HEK293T (cell line): ENCODE measurements at places on chromosomes 13 and 19.

DNA sequence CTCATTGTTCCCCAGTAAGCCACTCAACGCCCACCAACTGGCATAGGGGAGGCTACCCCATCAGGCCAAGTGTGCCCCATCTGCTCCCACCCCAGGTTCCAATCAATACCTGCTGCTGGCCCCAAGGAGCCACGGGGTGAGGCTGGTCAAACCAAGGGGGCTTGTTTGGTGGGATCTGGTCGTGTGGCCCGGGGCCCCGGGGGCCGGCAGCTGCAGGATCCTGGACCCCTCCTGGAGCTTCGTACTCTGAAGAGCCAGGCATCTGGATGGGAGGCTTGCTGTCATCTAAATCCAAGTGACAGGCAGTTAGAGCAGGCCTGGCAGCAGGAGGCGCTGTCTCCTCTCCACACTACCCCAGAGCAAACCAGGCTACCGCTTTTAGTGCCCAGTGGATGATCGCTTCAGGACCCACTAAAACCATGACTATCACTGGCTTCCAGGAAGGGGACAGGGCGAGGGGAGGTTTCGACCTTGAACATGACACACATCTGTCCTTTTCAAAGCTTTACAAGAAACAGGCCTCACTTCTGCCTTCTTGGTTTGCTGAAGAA, 14.2 kb downstream of the CHERP start:
- DNase-seq, result peak; percentile 69

DNA sequence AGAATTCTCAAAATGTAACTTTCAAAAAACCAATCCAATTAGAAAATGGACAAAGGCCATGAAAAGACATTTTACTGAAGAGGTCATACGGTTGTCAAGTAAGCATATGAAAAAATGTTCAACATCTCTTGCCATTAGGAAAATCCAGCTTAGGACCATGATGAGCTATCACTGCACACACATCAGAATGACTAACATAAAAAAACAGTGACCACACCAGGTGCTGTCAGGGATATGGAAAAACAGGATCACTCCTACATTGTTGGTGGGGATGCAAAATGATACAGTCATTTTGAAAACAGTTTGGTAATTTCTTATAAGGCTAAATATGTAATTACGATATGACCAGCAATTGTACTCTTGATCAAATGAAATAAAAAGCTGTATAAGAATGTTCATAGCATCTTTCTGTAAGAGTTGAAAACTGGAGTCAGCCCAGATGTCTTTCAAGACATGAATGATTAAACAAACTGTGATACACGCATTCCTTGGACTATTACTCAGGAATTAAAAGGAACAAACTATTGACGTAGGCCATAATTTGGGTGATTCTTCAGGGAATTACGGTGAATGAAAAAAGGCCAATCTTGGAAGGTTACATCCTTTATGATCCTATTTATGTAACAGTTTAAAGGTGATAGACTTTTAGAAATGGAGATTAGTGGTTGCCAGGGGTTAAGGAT, 26.9 kb upstream of the RCBTB2 start:
- no peak for DNase-seq

DNA sequence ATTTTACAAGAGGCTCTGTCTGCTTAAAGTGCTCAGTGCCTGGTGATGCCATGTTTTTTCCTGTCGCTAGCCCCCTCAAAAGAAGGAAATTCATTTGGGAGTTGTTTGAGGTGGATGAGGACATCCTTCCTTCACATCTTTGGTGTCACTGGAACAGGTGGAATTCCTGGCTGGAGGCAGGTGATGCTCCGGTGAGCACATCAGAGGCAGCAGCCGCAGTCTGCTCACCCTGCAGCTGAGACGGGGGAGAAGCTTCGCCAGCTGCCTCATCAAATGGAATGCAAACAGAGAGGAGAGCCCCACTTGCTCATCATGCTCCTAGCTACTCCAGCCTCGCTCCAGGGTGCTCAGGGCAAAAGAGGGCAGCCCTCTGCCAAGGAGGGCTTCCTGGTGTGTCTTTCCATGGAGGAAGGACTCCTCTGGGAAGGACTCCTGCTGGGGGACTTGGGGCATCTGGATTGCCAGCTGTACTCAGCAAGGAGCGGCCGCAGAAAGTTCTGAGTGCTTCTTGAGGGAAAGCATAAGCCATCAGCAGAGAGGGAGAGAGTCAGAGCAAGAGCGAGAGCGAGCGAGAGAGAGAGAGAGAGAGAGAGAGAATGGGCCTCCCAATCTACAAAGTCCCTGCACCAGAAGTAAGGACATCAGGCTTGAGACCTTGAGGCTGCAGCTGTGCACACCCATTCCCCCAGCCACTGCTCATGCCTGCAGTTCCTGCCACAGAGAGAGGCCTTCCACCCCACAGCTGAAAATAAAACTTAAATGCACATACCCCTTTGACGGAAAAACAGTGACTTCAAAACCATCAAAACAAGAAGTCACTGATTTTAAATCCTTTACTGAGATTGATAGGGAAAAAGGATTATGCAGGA, 74.3 kb upstream of the UBL3 start:
- no peak for DNase-seq

DNA sequence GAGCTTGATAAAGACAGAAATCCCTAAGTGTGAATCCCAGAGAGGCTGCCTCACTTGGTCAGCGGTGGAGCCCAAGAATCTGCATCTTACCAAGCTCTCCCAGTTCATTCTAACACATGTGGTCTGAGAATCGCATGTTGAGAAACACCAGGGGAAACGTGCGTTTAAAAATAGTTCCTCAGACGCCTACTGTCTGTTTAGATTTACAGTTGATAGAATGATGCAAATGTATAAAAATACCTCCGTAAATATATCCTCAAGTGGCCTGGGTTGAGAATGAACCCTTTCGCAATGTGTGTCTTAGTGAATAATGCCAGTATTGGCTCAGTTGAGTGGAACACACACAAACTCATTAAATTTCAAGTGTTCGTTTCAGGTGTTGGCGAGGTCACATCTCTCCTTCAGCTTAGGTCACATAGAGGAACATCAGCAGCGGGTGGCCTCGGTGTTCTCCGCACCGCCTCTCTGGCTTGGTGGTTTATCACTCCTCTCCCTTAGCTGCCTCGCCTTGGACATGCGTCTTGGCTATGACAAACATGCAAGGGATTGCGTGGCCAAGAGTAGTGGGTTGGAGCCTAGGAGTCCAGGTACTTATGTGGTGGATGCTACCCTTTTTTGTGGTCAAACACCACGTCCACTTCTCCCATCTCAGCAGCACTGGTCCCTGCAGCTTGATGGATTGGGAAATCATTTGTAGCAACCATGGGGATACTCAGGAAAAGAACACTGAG, 117.6 kb upstream of the SPATA13 start:
- no peak for DNase-seq

DNA sequence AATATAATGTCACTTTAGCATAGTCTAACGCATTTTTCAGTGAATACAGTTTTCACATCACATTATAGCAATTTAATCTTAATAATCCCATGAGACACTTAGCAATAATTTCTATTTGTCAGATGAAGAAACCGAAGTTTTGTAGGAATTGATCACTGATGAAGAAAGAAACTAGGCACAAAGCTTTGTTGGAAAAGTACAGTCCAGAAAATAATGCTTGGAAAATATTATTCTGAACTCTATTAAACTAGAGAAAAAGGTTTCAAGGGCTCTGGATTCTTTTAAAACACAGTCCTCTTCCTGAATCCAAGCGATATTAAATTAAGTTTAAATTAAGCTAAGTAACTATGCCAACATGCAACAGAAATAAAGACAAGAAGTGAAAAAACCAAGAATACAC, 62.2 kb downstream of the DCLK1 start:
- DNase-seq, result no peak

GRCh38 chr19:1765904-1766799, 12.8 kb downstream of the ONECUT3 start:
- DNase-seq, result no peak

DNA sequence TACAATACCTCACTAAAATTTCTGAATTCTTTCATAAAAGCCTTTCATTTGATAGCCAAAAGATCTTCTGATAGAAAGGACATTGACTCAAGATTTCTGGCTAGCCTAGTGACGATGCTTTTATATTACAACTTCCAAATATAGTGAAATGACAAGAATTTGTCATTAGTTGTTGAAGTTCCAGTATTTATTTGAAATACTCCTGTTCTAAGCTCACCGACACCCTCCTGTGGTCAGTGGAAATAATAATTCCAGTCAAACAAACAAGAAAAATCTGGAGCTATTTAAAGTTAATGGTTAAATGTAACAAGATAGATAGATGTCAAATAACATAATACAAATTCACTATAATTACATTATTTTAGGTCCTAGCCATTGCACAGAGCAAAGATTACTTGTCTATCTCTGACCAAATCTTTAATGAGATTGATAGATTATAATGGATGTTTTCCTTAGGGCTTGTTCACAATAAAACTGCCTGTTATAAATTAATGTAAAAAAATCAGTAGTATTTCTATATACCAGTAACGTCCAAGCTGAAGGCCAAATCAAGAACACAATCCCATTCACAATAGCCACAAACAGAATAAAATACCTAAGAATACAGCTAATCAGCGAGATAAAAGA, 195.5 kb downstream of the RGCC start:
- no peak for DNase-seq

DNA sequence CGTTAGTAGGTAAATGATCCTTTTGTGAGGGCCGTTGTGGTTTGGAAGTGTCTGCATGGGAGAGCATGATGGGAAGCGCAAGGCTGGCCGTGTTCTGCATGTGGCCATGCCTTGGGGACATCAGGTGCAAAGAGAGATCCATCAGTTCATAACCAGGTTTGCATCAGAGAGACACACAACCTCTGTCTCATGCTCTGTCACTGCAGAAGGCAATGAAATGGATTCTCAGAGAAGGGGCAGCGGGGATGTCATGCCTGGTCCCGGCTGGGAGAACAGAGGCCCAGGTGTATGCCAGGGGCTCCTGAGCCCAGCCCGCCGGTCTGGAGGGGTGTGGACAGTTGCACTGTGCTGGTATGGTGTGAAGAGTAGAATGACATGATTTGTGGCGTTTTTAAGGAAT, 60.2 kb downstream of the GGACT start:
- DNase-seq, result no peak

GRCh38 chr19:54179262-54179852, 6.4 kb upstream of the TMC4 start:
- DNase-seq, result no peak

DNA sequence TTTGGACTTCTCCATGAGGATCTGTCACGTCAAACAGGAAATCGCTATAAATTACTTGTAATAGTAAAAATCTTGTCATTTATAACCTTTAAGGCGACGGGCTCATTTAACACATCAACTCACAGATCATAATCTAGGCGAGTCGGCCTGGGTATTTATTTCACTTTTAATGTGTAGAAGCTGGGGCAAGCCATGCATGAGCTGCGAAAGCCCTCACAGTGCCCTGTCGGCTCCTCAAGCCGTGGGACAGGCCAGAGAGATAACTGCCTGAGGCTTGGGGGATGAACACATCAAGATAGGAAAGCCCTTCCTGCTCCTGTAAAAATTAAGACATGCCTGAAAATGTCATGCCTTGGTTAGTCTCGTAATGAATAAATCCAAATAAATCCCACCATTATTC, 30.8 kb downstream of the SOX1 start:
- DNase-seq, result peak; percentile 9

GRCh38 chr13:20828539-20829364, 55.0 kb upstream of the EEF1AKMT1 start:
- DNase-seq, result peak; percentile 10

DNA sequence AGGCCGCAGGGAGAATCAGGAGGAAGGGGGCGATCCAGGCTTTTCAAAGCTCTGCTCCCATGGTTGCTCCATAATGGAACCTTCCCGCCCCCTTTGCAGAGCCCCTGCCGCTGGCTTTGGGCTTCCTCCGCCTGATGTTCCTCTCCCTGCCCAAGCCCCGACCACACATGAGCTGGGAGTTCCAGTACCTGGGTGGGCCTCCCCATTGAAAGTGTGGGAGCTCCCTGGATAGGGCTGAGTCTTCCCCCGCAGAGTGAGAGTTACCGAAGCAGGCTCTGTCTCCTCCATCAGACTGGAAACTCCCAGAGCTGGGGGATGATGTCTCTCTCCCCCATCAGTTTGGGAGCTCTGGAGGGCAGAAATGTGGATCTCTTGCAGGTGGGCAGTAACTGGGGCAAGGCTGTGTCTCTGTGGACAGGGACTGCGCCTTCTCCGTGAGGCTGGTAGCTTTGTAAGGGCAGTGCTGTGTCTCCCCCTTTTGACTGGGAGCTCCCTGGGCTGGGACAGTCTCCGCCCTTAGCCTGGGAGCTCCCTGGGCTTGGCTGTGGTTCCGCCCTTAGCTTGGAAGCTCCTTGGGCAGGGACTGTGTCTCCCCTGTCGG, 722 bp downstream of the DCAF15 start:
- no peak for DNase-seq

- no peak for DNase-seq
Measured at GRCh38 chr13:66312312-66313087, 917.6 kb downstream of the PCDH9 start.

DNA sequence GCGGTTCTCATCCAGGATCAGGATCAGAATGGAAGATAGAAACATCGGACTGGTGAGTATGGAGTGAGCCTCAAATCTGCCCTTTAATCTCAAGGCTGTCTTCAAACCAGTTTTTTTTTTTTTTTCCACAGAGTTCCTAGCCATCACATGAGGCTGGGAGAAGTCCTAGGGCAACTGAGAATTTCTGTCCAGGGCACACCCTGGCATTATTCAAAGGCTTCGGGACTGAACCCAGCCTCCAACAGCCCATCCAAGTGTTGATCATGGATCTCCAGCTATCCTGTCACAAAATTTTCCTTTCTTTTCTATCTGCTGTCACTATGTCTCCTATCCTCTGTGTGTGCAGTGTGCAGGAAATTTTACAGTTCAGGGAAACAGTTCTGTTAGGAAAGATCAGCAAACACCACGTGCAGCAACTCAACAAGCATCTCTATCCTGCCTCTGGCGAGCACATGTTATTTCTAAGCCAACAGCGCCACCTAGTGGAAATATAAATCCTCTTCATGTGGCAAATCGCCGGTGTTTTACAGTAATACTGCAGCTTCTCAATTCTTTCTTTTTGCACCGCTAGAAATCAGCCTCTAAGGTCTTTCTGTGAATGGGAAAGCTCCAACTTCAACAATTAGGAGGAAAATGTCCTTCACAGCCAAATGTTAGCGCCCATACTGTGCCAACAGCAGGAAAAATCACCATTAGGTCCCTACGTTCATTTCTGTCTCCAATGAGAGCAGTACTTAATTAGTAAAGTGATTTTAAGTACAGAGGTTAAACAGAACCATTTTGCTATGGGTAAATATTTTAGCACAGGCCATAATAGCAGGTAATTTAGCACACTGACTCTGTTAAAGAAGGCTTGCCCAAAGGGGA, 21.4 kb upstream of the ZNF181 start:
- peak; percentile 73 for DNase-seq

DNA sequence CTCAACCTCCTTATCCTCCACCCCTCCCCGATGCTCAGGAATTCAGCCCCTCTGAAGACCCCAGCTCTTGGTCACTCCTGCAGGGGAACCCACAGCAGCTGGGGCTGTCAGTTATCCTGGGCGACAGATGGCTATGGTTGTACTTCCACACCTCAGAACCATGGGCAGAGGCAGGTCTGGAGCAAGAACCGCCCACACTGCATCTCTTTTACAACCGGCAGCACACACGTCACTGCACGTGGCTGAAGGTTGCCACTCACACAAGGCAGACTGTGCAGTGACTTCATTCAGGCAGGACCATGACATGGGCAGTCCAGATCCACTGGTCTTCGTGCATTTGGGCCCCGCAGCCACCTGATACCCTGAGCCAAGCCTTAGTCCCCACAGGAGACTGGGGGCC, 21.5 kb upstream of the SDHAF1 start:
- no peak for DNase-seq

- peak; percentile 91 for DNase-seq
Measured at GRCh38 chr19:17294051-17294891, 9.0 kb downstream of the ABHD8 start.
